ENCODE measurements at places on chromosomes 1 and 21.

DNA sequence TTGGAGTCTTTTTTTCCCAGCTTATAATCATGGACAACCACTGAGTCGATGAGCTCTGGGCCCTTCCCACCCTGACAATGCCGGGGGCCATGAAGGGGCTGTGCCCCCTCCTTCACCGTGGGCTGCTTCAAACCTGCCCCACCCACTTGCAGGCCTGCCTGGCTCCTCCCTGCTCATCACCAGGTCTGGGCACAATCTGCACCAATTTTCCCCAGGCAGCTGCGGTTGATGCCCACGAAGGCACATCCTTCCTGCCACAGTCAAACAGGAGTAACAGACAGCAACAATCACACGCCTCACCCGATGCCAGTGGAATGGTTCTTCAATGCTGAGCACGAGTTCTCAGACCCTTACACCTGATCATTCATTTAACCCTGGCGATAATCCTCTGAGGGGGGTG, 18.9 kb downstream of the PGLYRP3 start:
- DNase-seq, result no peak

- no peak for DNase-seq
Measured at GRCh38 chr1:44531785-44532566, 126.9 kb downstream of the RNF220 start.

- DNase-seq, result peak; percentile 37
Measured at GRCh38 chr21:29664615-29665014, 275.2 kb downstream of the GRIK1 start.

DNA sequence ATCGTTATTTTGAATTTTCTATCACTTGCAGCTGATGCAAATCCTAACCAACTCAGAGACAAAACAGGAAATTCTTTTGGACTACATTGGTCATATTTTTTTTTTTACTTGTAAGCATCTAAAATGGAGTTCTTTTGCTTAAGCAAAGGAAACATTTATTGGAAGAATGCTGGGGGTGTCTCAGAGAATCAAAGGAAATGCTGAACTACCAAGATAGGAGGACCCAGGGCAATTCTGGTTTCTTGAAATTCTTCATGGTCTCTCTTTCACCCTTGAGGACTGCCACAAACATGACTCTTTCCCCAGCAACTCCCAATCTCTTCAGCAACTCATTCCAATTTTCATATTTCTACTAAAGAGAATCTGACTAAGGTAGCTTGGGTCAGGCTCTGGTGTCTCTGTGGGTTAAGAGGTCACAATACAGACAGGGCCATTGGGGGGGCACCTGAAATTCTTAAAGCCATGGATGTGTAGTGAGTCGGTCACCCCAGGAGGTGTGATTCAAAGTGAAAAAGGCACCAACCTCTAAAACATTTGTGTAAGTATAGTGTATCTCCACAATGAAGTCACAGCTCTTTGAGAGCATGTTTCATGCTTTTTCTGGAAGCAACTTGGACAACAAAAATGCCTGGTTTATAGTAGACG, 171.1 kb upstream of the FGGY start:
- no peak for DNase-seq

- no peak for DNase-seq
Measured at GRCh38 chr1:243449373-243449772, 193.5 kb downstream of the SDCCAG8 start.

GRCh38 chr1:20729990-20730689, 2.4 kb downstream of the SH2D5 start:
- no peak for DNase-seq

DNA sequence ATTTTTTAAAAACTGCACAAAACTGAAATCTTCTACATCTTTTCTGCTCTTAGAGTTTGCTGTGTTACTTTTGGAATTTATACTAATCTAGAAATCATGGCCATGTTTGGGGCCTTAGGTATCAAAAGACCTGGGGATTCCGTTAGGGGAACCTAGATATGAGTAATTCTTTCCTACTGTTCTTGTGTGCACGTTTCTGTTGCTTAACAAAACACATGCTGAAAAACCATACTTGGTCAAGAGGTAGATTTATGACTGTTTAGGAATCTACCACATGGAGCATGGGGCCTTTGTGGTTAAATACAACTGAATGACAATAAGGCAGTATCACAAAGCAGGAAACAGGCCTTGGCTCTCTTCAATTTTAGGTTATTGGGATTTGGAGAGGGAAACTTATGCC, 291.9 kb upstream of the USP25 start:
- DNase-seq, result no peak

- DNase-seq, result no peak
Measured at GRCh38 chr21:20266441-20266710, 731.8 kb upstream of the NCAM2 start.

DNA sequence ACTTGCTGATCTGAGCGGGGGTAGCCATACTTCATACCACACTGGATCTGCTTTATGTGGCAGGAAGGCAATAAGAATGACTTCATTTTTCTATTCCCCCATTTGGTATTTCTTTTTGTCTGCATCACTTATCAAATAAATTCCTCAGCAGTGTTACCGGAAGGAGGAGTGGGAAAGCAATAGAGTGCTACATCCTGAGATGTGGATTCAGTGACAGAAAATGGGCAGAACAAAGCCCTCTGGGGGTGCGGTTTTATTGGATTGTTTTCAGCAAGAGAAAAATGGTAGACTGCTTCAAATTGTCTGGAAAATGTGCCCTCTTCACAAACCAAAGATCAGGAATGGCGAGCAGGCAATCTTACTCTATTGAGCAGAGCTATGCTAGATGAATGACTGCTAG, 751.9 kb upstream of the NEGR1 start:
- no peak for DNase-seq

DNA sequence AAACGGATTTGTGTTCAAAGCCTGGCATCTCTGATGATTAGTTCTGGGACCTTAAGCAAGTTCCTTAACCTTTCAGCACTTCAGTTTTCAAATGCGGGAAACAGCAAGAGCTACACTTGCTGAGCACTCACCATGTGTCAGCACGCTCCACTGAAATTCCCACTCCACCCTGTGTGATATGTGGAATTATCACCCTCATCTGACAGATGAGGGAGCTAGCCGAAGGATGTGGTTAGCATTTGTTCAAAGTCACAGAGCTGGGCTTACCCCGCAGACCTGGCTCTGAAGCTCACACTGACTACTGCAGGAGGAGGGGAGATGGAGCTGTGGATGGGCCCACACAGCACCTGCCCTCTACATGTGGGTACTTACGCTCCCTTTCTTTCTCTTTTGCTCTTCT, 29.1 kb downstream of the IL12RB2 start:
- no peak for DNase-seq

GRCh38 chr1:48645883-48646282, 130.8 kb downstream of the BEND5 start:
- no peak for DNase-seq

GRCh38 chr1:52002038-52002917, 11.8 kb upstream of the RAB3B start:
- DNase-seq, result peak; percentile 44

GRCh38 chr1:67314696-67315095, 7.0 kb downstream of the IL12RB2 start:
- DNase-seq, result no peak

DNA sequence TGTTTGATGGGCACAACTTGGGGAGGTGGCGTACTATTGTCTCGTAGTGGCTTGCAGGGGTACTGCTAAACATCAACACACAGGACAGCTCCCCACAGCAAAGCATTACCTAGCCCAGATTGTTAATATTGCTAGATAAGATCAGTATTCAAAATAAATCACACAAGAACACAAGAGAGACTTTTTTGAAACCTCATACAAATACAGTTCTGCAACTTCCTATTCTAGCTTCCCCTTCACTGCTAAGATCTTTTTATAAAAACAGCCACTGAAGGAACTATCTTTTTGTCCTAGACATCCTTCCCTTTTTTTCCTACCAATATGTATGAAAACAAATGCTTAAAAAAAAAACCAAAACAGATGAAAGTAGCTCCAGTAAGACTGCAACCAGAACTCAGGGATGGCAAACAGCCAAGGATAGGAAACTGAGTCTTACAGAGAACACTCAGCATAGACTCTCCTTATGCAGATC, 137.8 kb upstream of the KRTAP19-8 start:
- DNase-seq, result no peak

GRCh38 chr1:115136106-115136505, 46.8 kb upstream of the TSPAN2 start:
- DNase-seq, result no peak

- DNase-seq, result no peak
Measured at GRCh38 chr21:38850277-38850951, 44.7 kb downstream of the ETS2 start.

DNA sequence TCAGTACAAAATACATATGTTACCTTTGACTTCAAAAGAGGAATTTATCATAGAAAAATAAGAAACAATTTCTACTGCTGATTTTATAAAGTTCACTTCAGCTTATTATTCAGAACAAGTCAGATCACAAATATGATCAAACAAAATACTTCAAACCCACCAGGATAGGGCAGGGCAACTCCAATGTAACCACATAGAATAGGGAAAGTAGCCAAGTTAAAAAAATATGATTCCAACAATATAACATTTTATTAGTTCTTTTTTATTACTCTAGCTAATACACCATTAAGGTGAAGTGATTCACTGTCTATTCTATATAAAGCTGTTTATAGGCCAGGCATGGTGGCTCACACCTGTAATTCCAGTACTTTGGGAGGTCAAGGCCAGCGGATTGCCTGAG, 54.6 kb upstream of the ZNHIT6 start:
- DNase-seq, result no peak

GRCh38 chr1:147168626-147169058, 3.6 kb downstream of the PRKAB2 start:
- DNase-seq, result no peak

DNA sequence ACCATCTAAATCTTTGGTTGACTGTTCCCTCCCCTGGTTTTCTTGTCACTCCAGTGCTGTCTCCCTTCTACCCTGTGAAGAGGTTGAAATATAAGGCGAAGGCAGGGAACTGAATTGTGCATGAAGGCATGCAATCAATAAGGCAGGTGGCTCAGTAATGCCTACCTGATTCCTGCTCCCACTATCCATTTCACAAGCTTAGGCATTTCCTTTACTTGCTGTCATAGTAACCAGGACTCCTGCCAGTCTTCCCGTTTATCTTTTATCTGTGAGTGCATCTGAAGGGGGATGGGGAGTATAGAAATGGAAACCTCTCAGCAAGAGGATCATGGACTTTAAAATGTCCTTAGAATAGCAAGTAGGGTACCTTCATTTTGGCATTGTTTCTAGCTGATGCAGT, 40.5 kb downstream of the MRPS6 start:
- DNase-seq, result no peak

DNA sequence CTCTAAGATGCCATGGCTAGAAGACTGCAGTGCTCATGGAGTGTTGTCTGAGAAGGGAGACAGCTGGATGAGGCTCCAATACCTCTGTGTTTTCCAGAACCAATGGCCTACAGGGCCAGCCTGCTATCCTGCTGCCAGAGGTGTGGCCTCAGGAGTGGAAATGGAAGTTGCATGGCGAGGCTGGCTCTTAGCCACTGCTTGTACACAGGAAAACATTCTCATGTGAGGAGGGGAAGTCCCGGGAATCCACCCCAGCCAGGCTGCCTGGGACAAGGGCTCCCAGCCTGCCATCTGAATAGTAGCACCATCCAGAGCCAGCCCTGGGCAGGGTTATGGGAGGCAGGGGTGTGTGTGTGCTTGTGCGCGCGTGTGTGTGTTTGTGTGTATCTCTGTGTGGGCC, 56.5 kb downstream of the SDC3 start:
- DNase-seq, result no peak

DNA sequence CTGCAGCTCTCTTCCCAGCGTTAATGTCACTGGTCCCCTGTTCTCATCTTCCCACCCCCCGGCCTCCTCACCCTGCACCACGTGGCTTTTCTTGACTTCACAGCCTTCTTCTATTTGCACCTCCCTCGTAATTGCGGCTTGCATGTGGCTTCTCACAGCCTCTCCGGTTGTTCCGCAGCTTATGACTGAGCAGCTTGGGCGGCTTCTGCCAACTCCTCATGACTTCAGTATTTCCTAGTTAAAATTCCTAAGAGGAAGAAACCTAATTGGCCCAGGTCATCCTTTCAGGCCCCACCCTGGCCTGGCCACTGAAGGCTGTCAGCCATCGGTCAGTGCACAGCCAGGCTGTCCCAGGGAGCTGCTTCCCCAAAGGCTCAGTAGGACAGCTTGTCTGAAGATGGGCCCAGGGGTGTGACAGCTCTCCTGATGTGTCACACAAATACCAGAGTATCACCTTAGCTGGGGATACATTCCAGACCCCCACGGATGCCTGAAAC, 8.6 kb upstream of the RERE start:
- DNase-seq, result no peak

DNA sequence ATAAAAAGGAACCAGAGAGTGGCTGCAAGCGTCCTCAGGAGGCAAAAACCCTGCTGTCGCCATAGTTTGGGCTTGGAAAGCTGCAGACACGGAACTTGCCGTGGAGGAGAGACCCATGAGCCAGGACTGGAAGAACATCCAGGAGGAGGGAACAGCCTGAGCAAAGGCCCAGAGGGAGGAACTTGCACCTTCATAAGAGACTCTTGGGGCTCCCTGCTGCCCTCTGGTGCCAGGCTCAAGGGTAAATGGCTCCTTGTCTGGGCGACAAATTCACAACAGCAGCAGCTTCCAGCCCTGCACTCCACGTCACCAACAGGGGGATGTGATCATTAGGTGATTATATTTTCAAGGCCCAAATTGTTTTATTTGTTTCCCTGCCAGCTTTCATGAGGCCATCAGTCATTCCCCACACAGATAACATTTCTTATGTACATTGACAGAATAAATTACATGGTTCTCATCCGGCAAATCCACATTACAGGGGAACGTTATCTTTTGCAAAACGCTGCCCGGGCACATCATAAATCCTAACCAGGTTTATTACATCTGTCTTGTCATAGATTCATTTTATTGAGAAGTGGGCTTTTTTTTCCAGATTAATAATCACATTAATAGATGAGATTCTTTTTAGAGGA, 143.0 kb upstream of the GRIK3 start:
- no peak for DNase-seq

- no peak for DNase-seq
Measured at GRCh38 chr1:32151319-32151787, 28.1 kb upstream of the TXLNA start.

DNA sequence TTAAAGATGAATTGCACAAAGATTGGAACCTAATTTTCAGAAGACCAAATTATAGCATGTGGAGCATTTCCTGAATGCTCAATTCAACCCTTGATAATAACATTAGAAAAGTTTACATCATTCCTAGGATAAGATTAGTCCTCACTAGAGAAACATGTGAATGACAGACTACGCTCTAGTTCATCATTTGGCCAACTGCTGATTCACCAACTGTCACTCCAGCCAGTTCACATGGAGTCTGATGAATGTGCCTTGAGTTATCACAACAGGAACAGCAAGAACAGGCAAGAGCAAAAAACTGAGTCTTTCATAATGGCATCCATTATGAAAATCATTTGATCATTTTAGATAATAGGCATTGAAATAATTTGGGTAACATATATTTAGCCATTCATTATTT, 415.9 kb downstream of the PTPRC start:
- DNase-seq, result no peak
